Activated CD8-positive, alpha-beta T cell treated with anti-CD3 and anti-CD28 coated beads for 36 hours (primary cell): ENCODE measurements at places on chromosomes 4 and X. TPM values are rescaled to one million over a fixed set of nuclear protein-coding genes. Genes with fewer than 3 reads are reported as not detected.

- no peaks in the 10 kb centered on the region for H3K27me3 ChIP-seq
- H3K4me1 ChIP-seq = peaks cover 8% of the 10 kb centered on the region
- DNase-seq = no peak
- no peak overlapping the region for H3K4me3 ChIP-seq
- no peak overlapping the region for H3K27ac ChIP-seq
Measured at GRCh38 chr4:139971111-139971510, 182.9 kb downstream of the MAML3 start.

- DNase-seq = no peak
- H3K4me1 ChIP-seq = no peaks in the 10 kb centered on the region
- no peak overlapping the region for H3K27ac ChIP-seq
- no peaks in the 10 kb centered on the region for H3K27me3 ChIP-seq
- H3K36me3 ChIP-seq = no peaks in the 10 kb centered on the region
- H3K4me3 ChIP-seq = no peak overlapping the region
Measured at GRCh38 chr4:60989141-60989540, 211.0 kb upstream of the ADGRL3 start.

DNA sequence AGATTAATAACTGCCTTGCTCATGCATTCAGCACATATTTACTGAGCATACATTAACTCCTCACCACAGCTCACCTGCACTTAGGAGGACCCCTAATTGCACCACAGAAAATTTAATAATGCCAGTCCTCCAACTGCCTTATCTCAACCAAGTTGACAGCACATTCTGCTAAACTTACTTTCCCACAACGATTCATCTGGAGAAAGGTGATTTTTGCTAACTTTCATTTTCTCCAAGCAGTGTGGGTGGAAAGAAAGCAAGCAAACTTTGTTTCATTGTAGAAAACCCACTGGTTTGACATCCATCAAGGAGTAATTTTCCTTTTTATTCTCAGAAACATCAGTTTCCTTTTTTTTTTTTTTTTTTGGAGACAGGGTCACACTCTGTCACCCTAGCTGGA lies 49.1 kb downstream of the RASGEF1B start:
- H3K27me3 ChIP-seq = no peaks in the 10 kb centered on the region
- H3K27ac ChIP-seq = no peak overlapping the region
- no peak for DNase-seq
- no peak overlapping the region for H3K4me3 ChIP-seq
- peaks cover 6% of the 10 kb centered on the region for H3K36me3 ChIP-seq

DNA sequence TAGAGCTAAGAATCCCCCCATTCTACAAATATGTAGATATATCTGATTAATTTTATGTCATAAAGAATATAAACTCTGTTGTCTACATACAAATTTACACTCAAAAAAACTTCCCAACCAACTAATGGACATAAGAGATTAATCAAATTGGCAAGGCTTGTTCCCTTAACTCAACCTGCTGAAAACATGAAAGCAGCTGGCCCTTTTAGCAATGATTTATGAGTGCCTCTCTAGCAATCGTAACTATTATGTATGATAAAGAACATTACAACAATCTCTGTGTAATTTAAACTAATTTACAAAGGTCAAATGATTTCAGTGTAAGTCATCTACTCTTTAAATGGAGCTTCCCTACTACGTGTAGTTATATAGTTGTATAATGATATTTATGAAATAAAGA lies 83.1 kb upstream of the FTHL17 start:
- no peaks in the 10 kb centered on the region for H3K36me3 ChIP-seq
- DNase-seq = no peak
- no peak overlapping the region for H3K27ac ChIP-seq
- no peaks in the 10 kb centered on the region for H3K4me1 ChIP-seq

DNA sequence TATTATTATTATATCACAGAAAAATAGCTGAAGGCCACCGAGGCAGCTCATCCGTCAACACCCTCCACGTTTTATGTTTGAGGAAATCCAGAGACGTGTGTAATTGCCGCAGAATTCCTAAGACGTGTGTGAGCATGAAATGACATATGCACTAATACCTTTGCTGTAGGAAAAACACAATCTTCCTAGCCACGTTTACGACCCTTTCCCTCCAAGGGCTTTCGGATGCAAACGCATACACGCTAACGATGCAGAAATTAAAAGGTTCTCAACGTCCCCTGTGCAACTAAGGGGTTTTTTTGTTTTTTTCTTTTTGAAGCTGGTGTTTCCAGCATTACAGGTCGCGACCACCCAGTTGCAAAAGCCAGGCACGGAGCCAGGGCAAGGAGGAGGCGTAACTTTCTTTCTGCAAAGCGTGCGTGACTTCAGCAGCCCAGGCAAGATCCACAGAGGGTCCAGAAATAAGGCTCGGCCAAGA lies 33.8 kb downstream of the CRLF2 start:
- H3K27ac ChIP-seq = no peak overlapping the region
- peak; percentile 44 for DNase-seq
- H3K4me1 ChIP-seq = no peaks in the 10 kb centered on the region
- no peaks in the 10 kb centered on the region for H3K27me3 ChIP-seq
- H3K4me3 ChIP-seq = no peak overlapping the region

GRCh38 chr4:161554372-161554990 lies 609.3 kb downstream of the FSTL5 start:
- DNase-seq = no peak
- no peak overlapping the region for H3K27ac ChIP-seq
- no peaks in the 10 kb centered on the region for H3K36me3 ChIP-seq
- H3K4me3 ChIP-seq = no peak overlapping the region

- no peak overlapping the region for H3K4me3 ChIP-seq
- H3K36me3 ChIP-seq = no peaks in the 10 kb centered on the region
- H3K27ac ChIP-seq = no peak overlapping the region
- DNase-seq = no peak
Measured at GRCh38 chrX:133983256-133983973, 2.0 kb downstream of the GPC3 start.

BEND2 gene
- not detected for total RNA-seq

TKTL2 gene
- not detected for total RNA-seq

MEPE gene
- total RNA-seq = not detected

PDHA2 gene
- total RNA-seq = not detected
